Type B pancreatic cell (in vitro differentiated cells): ENCODE measurements at places on chromosomes 16 and 17.
A peak's percentile ranks its signal among the peaks of the same experiment; 100 is the strongest.

GRCh38 chr16:49283376-49284049 lies 1.9 kb upstream of the CBLN1 start:
- DNase-seq = no peak

DNA sequence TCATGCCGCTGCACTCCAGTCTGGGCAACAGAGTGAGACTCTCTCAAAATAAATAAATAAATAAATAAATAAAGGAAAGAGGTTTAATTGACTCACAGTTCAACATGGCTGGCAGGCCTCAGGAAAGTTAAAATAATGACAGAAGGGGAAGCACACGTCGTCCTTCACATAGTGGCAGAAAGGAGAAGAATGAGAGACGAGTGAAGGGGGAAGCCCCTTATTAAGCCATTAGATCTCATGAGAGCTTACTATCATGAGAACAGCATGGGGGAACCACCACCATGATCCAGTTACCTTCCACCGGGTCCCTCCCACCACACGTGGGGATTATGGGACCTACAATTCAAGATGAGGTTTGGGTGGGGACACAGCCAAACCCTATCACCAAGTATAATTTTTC lies 54.5 kb downstream of the PAFAH1B1 start:
- DNase-seq = no peak

GRCh38 chr17:1446201-1446600 lies 9.8 kb downstream of the CRK start:
- DNase-seq = no peak

DNA sequence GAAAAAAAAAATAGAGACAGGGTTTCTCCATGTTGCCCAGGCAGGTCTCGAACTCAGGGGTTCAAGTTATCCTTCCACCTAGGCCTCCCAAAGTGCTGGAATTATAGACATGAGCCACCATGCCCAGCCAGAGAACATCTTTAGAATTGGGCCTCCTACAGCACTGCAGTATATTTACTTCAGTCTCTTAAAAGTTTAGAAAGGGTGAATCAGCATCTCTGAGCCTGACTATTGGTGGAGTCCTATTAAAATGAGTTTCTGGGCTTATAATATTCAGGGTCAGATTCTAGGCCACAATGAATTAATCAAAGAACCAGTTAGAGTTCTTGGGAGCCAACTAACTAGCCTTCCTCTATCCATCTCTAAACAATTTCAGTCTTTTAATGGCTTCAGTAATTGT lies 22.8 kb downstream of the TADA2A start:
- DNase-seq = no peak

- no peak for DNase-seq
Measured at GRCh38 chr17:8986295-8986694, 20.8 kb upstream of the PIK3R5 start.

GRCh38 chr17:50440172-50440837 lies 14.3 kb downstream of the ACSF2 start:
- no peak for DNase-seq

- DNase-seq = peak; percentile 72
Measured at GRCh38 chr16:28210979-28211588, 681 bp downstream of the XPO6 start.

- DNase-seq = no peak
Measured at GRCh38 chr17:41301204-41301790, 1.4 kb downstream of the KRTAP29-1 start.

- no peak for DNase-seq
Measured at GRCh38 chr17:68775318-68775717, 174.2 kb upstream of the FAM20A start.

- DNase-seq = peak; percentile 81
Measured at GRCh38 chr16:30658731-30659506, 688 bp downstream of the FBRS start.

DNA sequence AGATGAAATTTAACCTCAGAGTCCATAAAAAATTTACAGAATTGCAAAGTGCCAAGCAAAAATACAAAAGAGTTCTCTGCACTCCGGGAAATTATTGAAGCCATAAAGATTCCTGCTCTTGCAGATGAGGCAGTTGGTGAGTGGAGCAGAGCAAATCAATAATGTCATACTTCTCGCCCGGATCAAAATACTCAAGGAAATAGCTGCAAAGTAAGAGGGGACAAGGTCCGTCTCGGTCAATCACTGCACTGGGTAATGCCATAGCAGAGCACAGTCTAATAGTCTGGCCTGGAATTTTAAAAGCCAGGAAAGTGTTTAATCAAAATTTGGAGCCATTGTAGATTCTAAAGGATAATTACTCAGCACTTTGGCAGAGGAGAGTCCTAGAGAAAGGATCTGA lies 58.9 kb downstream of the GP2 start:
- DNase-seq = no peak

DNA sequence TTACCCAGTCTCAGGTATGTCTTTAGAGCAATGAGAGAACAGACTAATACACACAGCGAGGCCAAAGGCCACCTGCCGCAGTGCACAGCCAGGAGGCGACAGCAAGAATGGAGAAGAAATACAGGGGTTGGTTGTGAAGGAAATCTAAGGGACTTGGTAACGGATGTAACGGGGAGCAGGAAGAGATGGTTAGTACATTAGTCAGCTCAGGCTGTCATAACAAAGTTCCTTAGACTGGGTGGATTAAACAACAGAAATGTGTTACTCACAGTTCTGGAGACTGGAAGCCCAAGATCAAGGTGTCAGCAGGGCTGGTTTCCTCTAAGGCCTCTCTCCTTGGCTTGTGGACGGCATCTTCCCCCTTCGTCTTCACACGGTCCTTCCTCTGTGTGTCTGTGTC lies 47.1 kb downstream of the TVP23C start:
- no peak for DNase-seq

GRCh38 chr16:87324411-87325275 lies 7.5 kb upstream of the C16orf95 start:
- DNase-seq = no peak

GRCh38 chr17:36837195-36837938 lies 99.9 kb upstream of the LHX1 start:
- DNase-seq = no peak

GRCh38 chr17:38914741-38915638 lies 10.4 kb upstream of the LASP1NB start:
- DNase-seq = peak; percentile 54

DNA sequence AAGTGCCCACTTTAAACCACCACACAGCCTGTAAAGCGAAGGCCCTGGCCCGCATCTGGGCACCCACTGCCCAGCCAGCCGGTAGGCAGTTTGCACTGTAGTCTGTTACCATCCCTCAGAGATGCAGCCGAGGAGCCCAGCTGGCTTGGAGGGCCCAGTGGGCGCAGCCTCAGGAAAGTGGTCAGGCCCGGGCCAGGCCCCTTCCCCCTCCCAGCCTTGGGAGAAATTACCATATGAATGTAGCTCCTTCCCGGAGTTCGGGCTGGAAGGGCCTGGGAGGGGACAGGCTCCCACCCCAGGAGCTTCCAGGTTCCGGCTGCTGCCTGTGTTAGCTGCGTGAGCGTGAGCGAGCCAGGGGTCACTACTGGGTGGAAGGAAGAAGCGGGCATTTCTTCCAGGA lies 325.4 kb downstream of the SEC14L1 start:
- DNase-seq = peak; percentile 68

DNA sequence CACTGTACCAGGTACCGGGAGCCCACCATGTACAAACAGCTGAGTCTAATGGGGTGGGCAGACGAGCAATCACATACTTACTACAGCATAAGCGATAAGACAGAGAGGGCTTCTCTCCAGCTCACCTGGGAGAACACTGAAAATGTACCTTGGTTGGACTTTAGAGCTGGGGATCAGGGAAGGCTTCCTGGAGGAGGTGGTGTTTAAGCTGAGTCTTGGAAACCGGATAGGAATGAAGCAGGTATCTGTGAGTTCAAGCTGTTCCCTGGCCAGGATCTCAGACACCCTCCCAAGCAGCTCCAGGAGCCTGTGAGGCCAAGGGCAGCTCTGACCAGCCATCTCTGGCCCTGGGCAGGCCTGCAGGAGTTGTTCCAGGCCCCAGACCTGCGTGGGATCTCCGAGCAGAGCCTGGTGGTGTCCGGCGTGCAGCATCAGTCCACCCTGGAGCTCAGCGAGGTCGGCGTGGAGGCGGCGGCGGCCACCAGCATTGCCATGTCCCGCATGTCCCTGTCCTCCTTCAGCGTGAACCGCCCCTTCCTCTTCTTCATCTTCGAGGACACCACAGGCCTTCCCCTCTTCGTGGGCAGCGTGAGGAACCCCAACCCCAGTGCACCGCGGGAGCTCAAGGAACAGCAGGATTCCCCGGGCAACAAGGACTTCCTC lies 8.0 kb upstream of the SERPINF1 start:
- DNase-seq = no peak

DNA sequence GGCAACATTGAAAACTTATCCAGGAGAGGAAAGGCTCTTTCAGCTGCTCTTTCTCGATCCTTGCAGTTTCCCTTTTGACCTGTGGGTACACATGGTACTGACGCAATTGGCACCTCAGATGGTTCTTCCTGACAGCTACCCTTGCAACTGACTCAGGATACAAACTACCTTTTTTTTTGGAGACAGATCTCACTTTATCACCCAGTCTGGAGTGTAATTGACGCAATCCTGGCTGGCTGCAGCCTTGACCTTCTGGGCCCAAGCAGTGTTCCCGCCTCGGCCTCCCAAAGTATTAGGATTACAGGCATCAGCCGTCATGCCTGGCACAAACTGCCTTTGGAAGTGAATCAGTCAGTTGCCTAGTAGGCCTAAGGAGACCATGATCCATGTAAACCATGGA lies 607.2 kb downstream of the WWOX start:
- no peak for DNase-seq
